ENCODE measurements at places on chromosomes 5 and 9.

DNA sequence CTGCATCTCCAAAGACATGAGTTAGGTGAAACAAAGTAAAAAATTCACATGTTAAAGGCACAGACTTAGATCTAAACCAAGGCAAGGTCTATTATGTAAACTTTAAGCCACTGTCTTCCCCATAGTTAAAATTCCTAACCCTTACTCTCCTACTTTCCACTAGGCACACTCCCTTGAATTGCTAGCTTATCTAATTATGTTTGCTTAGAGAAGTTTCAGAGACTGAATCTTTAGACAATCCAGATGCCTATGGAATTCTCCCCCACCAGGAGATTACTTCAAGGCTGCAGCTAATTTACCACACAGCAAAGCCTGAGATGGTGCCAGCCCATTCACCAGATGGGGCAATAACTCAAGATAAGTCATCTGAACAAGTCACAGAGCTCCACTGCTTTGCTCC lies 803.1 kb upstream of the COX7C start:
- DNase-seq = no peak

DNA sequence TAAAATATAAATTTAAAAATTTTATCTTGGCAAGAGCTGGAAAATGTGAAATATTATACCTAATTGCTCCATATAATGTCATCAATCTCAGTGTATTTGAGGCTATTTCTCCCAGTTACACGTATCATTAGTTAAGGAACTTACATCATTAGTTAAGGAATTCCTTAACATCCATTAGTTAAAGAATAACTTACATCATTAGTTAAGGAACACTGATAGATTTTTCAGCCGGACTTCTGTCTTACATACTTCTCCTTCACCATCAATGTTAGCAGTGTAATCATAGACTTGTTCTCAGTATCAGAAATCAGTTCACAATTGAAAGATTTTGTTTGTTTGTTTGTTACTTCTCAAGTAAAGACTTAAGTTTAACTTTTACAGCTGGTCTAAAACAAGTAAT lies 524.4 kb upstream of the CHD1 start:
- no peak for DNase-seq

DNA sequence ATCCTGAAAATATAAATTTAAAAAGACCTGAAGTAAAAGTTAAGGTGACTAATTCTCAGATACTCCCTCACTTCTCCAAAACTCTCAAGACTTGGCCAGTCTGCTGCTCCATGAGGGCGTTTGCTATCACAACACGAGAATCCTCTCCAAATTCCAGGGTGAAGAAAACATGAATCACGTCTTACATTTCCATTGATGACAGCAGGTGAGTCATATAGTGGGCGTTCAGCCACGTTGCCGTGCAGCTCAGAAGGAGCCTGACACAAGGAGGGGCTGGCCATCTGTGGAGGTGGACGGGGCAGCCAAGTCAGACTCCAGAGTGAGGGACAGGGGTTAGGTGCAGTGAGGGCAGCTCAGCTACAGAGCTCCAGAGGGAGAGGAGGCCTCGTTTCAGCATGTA lies 555.1 kb upstream of the ADAMTS16 start:
- DNase-seq = peak; percentile 12

DNA sequence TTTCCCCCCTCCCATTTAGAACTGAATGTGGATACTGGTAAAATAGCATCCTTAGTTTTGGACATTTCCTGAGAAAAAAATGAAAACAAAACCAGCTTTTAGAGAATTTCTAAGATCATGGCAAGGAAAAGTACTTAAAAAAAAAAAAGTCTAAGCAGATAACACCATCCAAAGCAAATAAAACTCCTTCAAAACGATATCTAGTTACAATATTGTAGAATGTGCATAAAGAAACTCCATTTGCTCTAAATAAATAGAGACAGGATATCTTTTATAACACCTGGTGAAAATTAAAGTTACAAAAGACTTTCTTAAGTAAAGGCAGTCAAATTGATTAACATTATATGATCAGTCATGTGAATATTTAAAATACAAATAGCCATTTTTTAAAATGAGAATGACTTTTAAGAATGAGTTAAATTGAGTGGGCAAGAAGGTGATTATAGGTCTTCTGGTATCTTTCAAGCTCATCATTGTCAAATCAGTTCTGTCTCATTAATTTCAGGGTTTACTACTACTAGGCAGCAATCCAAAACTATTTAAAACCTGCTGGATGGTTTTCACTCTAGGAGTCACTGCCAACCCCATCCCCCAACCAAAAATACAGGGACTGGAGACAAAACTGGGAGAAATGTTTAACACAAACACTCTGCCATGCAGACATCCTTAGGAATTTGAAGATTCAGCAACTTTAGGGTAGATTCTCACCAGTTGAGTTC lies 382.6 kb downstream of the ADGRV1 start:
- no peak for DNase-seq

GRCh38 chr9:137188490-137189296 lies at the start of the genes ANAPC2 and SSNA1:
Gene ANAPC2 (minus strand): TSS chr9:137188560. CDS start chr9:137188532, 28 bp downstream.
Gene SSNA1 (plus strand): TSS chr9:137188676. CDS start chr9:137188727, 51 bp downstream.
- peak; percentile 91 for DNase-seq

GRCh38 chr9:108033976-108034964 lies 544.7 kb upstream of the KLF4 start:
- no peak for DNase-seq

DNA sequence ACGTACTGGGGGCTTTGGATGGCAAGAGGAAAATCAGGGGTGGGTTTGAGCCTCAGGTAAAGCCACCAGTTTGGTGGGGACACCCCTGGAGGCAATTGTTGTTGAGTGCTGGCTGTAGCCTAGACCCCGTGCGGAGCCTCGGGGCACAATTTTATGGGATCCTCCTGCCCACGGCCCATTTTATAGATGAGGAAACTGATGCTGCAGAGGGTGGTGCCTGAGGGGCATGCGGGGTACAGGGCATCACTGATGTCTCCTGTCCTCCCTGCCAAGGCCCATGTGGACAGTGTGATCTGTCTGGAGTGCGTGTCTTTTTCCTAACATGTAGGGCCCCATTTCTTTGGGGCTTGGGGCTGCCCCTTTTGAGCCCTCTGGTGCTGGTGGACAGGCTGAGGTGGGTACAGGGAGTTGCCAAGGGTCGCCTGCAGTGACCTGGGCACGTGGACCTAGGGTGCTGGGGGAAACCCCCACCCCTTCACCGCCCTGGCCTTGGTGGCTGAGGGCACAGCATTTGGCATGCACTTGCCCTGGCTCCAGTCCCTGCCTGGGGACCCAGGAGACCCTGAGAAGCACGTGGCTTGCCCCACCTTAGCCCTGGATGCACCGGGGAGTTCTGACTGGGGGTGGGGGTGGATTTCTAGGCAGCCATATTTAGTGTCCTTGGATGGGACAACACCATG lies 22.1 kb downstream of the WNK2 start:
- no peak for DNase-seq

All from ACHN (cell line).